ENCODE measurements at places on chromosomes 13 and 19.

- DNase-seq, result no peak
Observed at GRCh38 chr13:19818223-19818842, 35.6 kb upstream of the PSPC1 start.

GRCh38 chr13:92187378-92187989 is 789.1 kb downstream of the GPC5 start:
- peak; percentile 12 for DNase-seq

DNA sequence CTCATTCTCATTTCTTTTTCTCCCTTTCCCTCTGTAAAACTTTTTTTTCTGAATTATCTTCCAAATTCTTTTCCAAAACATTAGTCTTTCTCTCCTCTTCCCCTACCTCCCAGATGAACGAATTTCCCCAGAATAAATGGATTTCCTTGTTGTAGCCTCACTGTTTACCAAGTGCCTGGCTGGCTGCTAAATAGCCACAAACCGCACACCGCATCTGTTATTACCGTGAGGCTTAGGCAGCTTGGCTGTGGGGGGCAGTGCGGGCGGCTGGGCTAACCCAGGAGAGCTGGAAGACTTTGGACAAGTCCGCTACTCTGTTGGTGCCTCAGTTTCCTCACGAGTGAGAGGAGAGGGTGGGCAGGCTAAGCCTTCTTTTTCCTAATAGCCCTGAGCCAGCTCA is 10.7 kb downstream of the IL17D start:
- DNase-seq, result no peak

DNA sequence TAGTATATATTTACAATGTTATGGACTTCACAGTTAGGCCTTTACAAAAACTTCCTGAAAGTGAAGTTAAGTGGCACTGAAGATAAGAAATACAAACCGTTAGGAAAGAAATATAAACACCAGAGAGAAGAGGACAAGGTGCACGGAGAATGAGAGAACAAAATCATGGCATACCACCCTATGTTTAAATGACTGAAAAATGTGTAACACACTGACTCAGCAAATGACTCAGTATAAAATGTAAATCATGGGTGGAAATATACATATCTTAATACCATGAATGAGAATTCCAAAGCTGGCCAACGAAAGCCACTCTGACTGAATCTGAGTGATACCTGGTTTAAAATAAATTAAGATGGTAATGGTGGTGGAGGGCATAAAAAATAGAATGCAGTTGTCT is 260.8 kb downstream of the DNAJC15 start:
- no peak for DNase-seq

GRCh38 chr13:42394711-42395085 is 122.7 kb downstream of the AKAP11 start:
- no peak for DNase-seq

GRCh38 chr19:3855320-3855719 is 13.5 kb downstream of the ZFR2 start:
- peak; percentile 36 for DNase-seq

DNA sequence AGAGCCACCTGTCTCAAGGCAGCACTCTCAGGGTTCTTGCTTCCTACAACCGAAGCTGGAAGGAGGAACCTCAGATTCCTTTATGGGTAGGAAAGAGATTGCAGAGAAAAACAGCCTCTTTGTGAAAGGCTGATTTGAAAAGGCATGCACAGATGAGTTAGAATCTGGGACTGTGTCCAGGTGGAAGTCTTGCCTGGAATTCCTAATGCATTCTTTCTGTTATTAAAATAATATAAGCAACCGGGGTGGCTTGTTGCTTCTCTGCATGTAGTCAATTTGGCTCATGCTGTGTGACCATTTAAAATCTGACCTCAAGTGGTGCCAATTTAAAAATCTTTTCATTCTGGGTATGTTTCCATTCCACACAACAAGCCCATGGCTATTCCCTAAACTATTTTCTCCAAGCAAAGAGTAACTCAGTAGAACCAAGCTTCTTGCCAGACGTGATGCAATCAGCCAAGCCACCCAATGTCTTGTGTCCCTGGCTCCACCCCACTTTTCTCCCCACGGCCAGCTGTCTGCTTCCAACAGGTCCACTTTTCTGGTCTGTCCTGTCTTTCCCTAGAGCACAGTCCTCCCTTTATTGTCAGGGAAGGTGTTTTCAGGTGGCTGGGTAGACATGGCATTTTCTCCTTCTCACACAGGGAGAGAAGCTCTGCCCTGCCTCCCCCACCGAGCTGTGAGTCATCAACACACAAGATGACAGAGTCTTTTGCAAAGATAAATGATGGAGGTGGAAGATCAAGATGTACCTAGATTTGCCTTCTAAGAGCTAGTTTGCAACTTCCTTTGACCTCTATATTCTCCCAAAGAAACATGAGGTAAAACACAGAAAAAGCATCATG is 394.3 kb downstream of the FOXO1 start:
- peak; percentile 60 for DNase-seq

- no peak for DNase-seq
Observed at GRCh38 chr19:18903156-18904037, 7.4 kb upstream of the CERS1 start.

DNA sequence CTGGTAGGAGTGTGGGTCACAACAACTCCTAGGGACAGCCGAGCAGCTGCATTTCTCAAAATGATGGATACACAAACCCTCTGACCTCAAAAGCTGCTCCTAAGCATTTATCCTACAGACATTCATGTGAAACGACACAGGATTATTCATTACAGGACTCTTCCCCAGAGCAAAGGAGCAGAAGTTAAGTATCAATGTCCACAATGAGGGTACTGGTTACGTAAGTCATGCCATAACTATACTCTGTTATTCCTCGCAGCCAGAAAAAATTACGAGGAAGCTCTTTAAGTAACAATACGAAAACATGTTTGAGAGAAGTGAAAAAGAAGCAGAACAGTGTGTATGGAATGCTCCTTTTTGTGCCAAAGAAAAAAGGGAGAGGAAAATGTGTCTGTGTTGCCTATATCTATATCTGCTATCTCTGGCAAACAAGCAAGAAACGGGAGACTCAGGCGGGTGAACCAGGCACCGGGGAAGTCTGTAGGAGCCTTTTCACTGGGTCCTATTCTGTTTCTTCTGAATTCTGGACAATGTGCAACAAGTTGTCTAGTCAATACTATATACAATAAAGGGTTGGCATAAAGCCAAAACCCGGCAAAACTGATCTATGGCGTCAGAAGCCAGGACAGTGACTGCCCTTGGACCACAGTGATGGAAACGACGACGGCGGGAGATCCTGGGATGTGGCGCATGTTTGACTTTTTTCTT is 1.3 kb downstream of the ISOC2 start:
- DNase-seq, result no peak

- DNase-seq, result no peak
Observed at GRCh38 chr19:2026770-2027169, 11.3 kb upstream of the BTBD2 start.

DNA sequence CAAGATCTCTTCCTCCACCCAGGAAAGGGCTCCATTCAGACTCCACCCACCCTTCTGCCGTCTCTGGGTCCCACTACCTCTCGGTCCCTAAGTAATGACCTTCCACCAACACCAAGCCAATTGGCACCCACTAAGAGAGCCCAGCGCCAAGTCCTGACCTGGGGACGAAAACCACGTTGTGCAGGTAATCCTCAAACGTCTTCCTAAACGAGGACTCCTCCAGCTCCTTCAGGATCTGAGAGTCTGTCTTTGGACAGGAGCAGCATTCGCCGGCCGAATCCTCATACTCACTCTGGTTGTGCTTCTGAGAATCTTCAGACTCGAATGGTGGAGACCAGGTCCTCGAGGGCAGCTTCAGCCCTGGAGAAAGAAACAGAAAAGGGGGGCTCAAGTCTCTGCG is 83.1 kb downstream of the ZNF557 start:
- DNase-seq, result no peak

- no peak for DNase-seq
Observed at GRCh38 chr13:23695196-23695595, 125.0 kb downstream of the TNFRSF19 start.

GRCh38 chr19:47854459-47854858 is 4.6 kb upstream of the TPRX2 start:
- DNase-seq, result no peak

- DNase-seq, result peak; percentile 2
Observed at GRCh38 chr19:7326105-7326877, 22.4 kb upstream of the ARHGEF18 start.

DNA sequence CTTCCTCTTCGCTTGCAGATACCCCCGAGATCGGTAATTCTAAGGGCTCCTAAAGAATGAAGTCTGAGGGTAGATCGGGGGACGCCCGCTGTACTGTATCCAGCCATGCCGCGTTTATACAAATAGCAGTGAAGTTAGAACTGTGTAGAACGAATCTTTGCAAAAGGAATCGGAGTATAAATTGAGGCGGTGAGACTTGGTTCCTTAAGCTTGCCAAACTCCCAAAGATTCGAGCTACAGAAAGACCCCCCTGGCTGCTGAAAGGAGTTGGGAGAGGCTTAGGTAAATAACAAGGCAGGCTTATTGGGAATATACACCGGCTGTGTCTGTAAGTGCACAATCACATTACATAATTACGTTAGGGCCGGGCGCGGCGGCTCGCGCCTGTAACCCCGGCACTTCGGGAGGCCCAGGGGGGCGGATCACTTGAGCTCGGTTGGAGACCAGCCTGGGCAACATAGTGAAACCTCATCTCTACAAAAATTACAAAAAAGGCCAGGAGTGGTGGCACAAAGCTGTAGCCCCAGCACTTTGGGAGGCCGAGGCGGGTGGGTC is 12.2 kb downstream of the TMEM160 start:
- no peak for DNase-seq

GRCh38 chr13:48265217-48265815 is 32.3 kb downstream of the ITM2B start:
- DNase-seq, result no peak

- DNase-seq, result no peak
Observed at GRCh38 chr13:67635754-67636153, 405.6 kb upstream of the PCDH9 start.

DNA sequence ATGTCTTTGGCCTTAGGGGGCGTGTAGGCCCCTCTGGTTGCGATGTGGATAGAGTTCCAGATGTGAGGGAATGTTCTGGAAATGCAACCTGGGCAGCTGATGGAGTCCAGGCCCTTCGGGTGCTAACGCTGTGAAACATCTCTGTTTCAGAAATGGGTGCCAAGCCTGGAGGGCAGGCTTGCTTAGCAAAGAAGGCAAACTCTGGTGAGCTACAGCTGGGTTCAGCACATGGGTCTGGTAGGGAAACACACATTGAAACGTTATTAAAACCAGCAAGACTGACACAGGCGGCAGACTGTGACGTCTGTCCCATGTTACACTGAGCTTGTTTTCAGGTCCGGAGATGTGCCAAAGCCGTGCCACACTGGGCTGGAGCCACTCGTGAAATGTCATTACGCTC is 8.6 kb upstream of the CDC16 start:
- no peak for DNase-seq

Data from Caki2 (cell line).